ENCODE measurements at places on chromosomes 1 and 21. TPM values are rescaled to one million over a fixed set of nuclear protein-coding genes. Genes with fewer than 3 reads are reported as not detected.

PTGER3 gene
- 0.05 TPM for total RNA-seq

SH2D1B gene
- total RNA-seq = 0.12 TPM

DMRTA2 gene
- not detected for total RNA-seq

DNA sequence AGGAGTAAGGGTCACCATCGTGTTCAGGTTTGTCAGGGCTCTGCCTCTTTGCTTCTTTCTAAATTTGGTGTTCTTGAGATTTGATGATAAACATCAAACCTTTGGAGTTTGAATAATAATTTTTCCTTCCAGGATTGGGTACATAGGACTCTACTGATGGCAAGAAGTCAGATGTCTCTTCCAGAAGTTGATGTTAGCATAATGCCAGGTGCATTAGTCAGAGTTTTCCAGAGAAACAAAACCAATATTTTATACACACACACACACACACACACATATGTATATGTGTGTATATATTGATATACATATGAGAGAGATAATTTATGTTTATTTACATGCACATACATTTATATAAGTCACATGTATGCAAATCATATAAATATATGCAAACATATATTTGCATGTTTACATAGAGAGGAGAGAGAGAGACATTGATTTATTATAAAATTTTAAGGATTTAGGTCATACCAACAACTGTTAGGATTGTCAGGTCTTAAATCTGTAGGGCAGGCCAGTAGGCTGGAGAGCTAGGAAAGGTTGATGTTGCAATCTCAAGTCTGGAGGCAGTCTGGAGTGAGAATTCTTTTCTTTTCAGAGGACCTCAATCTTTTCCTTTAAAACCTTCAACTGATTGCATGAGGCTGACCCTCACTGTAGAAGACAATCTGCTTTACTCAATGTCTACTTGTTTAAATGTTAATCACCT lies 199.2 kb downstream of the HLX start:
- no peak overlapping the region for H3K27ac ChIP-seq
- no peaks in the 10 kb centered on the region for H3K4me1 ChIP-seq
- DNase-seq = no peak
- H3K27me3 ChIP-seq = no peaks in the 10 kb centered on the region

DNA sequence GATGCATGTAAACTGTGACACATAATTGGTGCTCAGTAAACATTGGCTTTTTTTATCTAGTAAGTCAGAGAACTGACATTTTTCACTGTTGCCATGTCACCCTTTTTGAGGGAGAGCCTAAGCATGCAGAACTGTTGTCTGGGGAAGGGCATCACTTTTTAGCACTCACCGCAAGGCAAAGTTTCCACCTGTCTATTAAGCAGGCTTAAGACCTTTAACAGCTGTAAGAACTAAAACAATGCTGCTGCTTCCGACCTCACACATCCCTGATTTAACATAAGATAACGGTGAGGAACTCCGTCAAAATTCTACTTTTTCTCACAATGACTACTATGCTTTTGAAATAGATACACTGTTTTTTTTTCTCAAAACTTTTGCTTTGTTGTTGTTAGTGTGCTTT lies 554.8 kb downstream of the NUF2 start:
- H3K36me3 ChIP-seq = no peaks in the 10 kb centered on the region
- H3K27ac ChIP-seq = no peak overlapping the region

DNA sequence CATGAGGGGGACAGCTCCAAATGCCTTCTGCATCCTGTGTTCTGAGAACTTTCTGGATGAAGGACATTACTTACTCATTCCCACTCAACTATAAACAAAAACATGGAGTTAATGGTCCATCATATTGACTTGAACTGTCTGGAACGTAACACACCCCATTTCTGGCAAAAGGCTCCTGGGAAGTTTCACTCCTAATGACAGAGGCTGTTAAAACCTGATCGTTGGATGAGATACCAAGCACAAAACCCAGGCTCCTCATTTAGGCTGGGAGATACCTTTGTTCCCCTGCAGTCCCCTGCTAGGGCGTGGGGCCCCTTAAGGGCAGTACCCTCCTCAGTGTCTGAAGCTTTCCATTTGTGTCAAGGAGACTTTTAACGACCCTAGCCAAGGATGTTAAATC lies 78.9 kb downstream of the RHOU start:
- no peak overlapping the region for H3K27ac ChIP-seq
- H3K4me3 ChIP-seq = no peak overlapping the region
- H3K4me1 ChIP-seq = peaks cover 10% of the 10 kb centered on the region
- no peaks in the 10 kb centered on the region for H3K36me3 ChIP-seq

Data from HCT116 (cell line).